Aorta (tissue), 5 donors: ENCODE measurements at places on chromosomes 4 and X. TPM values are rescaled to one million over a fixed set of nuclear protein-coding genes. Genes with fewer than 3 reads are reported as not detected.

- no peaks in the 10 kb centered on the region for H3K36me3 ChIP-seq
- no peak overlapping the region for H3K27ac ChIP-seq
- no peak overlapping the region for H3K4me3 ChIP-seq
- no peak for DNase-seq
- H3K4me1 ChIP-seq = no peaks in the 10 kb centered on the region
- no peaks in the 10 kb centered on the region for H3K27me3 ChIP-seq
Measured at GRCh38 chr4:168570466-168570865, 73.6 kb downstream of the PALLD start.

- no peak for DNase-seq
- H3K4me3 ChIP-seq = no peak within 1 kb of the TSS
- no peak within 1 kb of the TSS for H3K27ac ChIP-seq
- H3K27me3 ChIP-seq = no peaks in the 10 kb centered on the region
- no peaks in the 10 kb centered on the region for H3K4me1 ChIP-seq
Measured at GRCh38 chrX:22999696-23000223, at the start of gene DDX53. Gene DDX53 (plus strand): TSS chrX:22999960. CDS start chrX:23000058, 98 bp downstream.

DNA sequence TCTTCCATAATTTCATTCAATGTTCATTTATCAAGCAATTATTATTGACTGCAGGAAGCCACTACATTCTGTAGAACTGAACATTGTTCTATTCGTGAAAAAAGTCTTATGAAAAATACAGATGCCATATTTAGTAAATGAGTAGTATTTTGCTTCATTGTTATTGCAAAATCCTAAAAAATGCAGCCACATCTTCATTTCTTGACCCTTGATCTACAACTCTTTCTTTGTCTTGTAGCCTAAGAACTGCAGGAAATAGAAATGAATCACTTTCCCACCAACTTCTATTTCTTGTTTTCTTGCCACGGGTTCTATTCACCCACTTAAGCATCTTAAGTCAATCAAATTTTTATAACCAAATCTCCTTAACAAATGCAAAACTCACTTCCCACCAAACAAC lies 63.3 kb downstream of the KCNIP4 start:
- no peaks in the 10 kb centered on the region for H3K4me1 ChIP-seq
- H3K27ac ChIP-seq = no peak overlapping the region
- no peak for DNase-seq
- H3K27me3 ChIP-seq = no peaks in the 10 kb centered on the region
- no peaks in the 10 kb centered on the region for H3K36me3 ChIP-seq

GRCh38 chr4:69763233-69763632 lies 2.8 kb upstream of the SULT1B1 start:
- H3K4me1 ChIP-seq = no peaks in the 10 kb centered on the region
- H3K36me3 ChIP-seq = no peaks in the 10 kb centered on the region
- no peaks in the 10 kb centered on the region for H3K27me3 ChIP-seq

GRCh38 chr4:4712800-4713528 lies 146.5 kb upstream of the MSX1 start:
- no peak overlapping the region for H3K27ac ChIP-seq
- no peak overlapping the region for H3K4me3 ChIP-seq
- H3K36me3 ChIP-seq = no peaks in the 10 kb centered on the region

DNA sequence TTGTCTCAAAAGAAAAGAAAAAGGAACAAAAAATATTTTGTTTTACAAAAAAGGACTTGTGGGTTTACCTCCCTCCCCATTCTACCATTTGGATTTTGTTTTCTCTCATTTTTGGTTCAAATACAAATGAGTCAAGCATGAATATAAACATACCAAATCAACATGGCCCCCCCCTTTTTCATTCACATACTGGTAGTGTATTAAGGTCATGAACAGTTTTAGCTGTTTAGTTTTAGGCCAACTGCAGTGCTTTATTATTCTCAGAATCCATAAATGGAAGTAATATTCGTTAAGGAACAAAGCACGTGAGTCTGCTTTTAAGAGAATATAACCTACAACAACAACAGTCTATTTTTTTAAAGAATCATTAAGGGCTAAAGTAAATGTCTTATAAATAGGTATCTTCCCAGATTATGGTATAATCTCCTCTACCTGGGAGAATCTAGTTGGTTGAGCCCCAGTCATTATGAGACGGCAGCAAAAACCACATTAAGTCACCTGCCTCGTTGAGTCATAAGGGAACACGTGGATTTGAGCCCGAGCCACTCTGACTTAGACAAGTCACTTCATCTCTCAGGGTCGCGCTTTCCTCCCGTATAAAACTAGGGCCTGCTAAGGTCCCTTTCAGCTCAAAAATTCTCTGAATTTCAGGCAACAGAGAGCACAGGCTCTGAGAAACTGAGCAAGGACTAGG lies 26.7 kb downstream of the BCLAF3 start:
- H3K27me3 ChIP-seq = no peaks in the 10 kb centered on the region
- peak overlapping the region; percentile 36 for H3K27ac ChIP-seq
- no peaks in the 10 kb centered on the region for H3K36me3 ChIP-seq
- H3K4me1 ChIP-seq = no peaks in the 10 kb centered on the region
- H3K4me3 ChIP-seq = no peak overlapping the region
- no peak for DNase-seq

GRCh38 chr4:135207531-135207930 lies 1005.9 kb upstream of the PABPC4L start:
- no peak for DNase-seq
- H3K36me3 ChIP-seq = no peaks in the 10 kb centered on the region
- H3K4me3 ChIP-seq = no peak overlapping the region

DNA sequence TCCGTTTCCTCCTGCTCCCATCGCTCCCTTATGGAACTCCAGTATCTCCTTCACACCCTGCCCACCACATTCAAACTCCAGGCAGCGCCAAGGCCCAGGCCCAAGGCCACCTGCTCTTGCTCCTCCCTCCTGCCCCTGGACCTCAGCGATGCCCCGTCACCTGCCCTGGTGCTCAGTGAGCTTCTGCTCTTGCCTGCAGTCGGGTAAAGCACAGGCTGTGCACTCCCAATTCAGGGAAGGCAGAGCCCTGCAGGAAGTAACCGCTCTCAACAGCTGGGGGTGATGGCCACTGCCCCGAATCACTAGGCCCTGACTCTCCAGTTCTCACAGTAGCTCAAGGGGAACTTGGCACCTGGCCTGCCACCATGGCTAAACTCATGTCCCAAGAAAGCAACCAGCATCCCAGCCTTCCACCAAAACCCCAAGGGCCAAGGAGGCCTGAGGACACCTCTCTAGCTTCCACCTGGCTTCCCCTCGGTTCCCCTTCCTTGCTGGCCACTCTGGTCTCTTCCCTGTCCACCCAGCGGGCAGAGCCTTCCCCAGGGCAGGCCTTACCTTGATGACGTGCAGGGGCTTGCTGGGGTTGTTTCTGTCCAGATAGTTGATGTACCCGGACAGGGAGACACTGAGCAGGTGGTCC lies 29.3 kb downstream of the WDR1 start:
- H3K27me3 ChIP-seq = no peaks in the 10 kb centered on the region
- peaks cover 6% of the 10 kb centered on the region for H3K36me3 ChIP-seq
- no peak overlapping the region for H3K4me3 ChIP-seq
- H3K4me1 ChIP-seq = no peaks in the 10 kb centered on the region
- H3K27ac ChIP-seq = no peak overlapping the region

- no peaks in the 10 kb centered on the region for H3K4me1 ChIP-seq
- H3K36me3 ChIP-seq = no peaks in the 10 kb centered on the region
- no peak overlapping the region for H3K4me3 ChIP-seq
- no peak overlapping the region for H3K27ac ChIP-seq
- no peak for DNase-seq
Measured at GRCh38 chrX:26606971-26607370, 391.0 kb downstream of the MAGEB5 start.

- H3K27me3 ChIP-seq = no peaks in the 10 kb centered on the region
- no peaks in the 10 kb centered on the region for H3K36me3 ChIP-seq
- no peaks in the 10 kb centered on the region for H3K4me1 ChIP-seq
- H3K27ac ChIP-seq = no peak overlapping the region
Measured at GRCh38 chr4:136562834-136563233, 969.5 kb downstream of the PCDH18 start.

- no peaks in the 10 kb centered on the region for H3K36me3 ChIP-seq
- no peak overlapping the region for H3K4me3 ChIP-seq
- no peak for DNase-seq
Measured at GRCh38 chr4:144820011-144820727, 174.2 kb downstream of the HHIP start.

GRCh38 chr4:30753316-30753715 lies 33.1 kb downstream of the PCDH7 start:
- H3K27ac ChIP-seq = peak overlapping the region; percentile 43
- no peak for DNase-seq
- H3K36me3 ChIP-seq = no peaks in the 10 kb centered on the region
- no peak overlapping the region for H3K4me3 ChIP-seq
- no peaks in the 10 kb centered on the region for H3K27me3 ChIP-seq

GRCh38 chr4:38140643-38141203 lies 180.5 kb downstream of the PTTG2 start:
- H3K36me3 ChIP-seq = peaks cover 13% of the 10 kb centered on the region
- H3K27me3 ChIP-seq = no peaks in the 10 kb centered on the region
- no peak for DNase-seq

GRCh38 chr4:141713771-141714445 lies 77.5 kb downstream of the IL15 start:
- no peak overlapping the region for H3K4me3 ChIP-seq
- DNase-seq = no peak
- H3K27me3 ChIP-seq = no peaks in the 10 kb centered on the region
- no peaks in the 10 kb centered on the region for H3K36me3 ChIP-seq

DNA sequence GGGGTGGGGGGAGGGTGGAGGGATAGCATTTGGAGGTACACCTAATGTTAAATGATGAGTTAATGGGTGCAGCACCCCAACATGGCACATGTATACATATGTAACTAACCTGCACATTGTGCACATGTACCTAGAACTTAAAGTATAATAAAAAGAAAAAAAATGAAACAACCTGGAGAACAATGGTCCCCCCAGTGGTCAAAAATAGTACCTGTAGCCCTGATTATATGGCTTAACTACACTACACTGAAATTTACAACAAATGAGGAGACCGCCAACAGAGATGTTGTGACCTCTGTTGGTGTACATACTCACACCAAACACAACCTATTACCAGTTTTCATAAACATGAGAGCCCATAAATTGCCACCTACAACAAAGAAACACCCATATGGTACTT lies 7.3 kb upstream of the MAGEE1 start:
- no peaks in the 10 kb centered on the region for H3K4me1 ChIP-seq
- no peak overlapping the region for H3K4me3 ChIP-seq
- no peak overlapping the region for H3K27ac ChIP-seq
- no peak for DNase-seq

- no peaks in the 10 kb centered on the region for H3K27me3 ChIP-seq
- peaks cover 2% of the 10 kb centered on the region for H3K4me1 ChIP-seq
- no peaks in the 10 kb centered on the region for H3K36me3 ChIP-seq
- H3K4me3 ChIP-seq = no peak overlapping the region
- no peak for DNase-seq
Measured at GRCh38 chr4:105181259-105181658, 34.6 kb downstream of the TET2 start.

DNA sequence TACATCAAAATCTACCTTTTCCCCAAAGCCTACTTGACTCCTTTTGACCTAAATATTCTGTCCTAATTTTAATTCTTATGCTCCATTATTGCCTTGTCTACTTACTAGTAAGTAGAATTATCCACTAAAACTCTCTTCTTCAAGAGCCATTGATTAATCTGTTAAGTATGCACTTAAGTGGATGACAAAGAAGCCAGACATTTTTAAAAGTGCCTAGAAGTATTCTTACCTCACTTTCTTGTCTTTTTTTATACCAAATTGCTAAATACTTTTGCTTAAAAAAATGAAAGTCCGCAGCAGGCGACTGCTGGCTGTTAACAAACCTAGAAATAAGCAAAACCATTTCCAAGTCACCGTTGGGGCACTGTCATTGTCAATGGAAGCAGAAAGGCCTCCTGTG lies 20.1 kb upstream of the FRMPD4 start:
- no peaks in the 10 kb centered on the region for H3K4me1 ChIP-seq
- H3K27ac ChIP-seq = no peak overlapping the region
- DNase-seq = no peak
- H3K27me3 ChIP-seq = no peaks in the 10 kb centered on the region

GRCh38 chr4:31291238-31291637 lies 571.1 kb downstream of the PCDH7 start:
- H3K4me1 ChIP-seq = no peaks in the 10 kb centered on the region
- no peak overlapping the region for H3K4me3 ChIP-seq
- no peaks in the 10 kb centered on the region for H3K36me3 ChIP-seq
- DNase-seq = no peak
- H3K27me3 ChIP-seq = no peaks in the 10 kb centered on the region

- H3K36me3 ChIP-seq = no peaks in the 10 kb centered on the region
- no peaks in the 10 kb centered on the region for H3K27me3 ChIP-seq
- H3K4me1 ChIP-seq = no peaks in the 10 kb centered on the region
- DNase-seq = no peak
- no peak overlapping the region for H3K27ac ChIP-seq
Measured at GRCh38 chr4:102061133-102061532, 270.6 kb downstream of the BANK1 start.

SATL1 gene
- total RNA-seq = not detected

PLAC8 gene
- 4.2 TPM for total RNA-seq

IL1RAPL1 gene
- 0.26 TPM for total RNA-seq

PAGE4 gene
- total RNA-seq = not detected

TLR10 gene
- 0.32 TPM for total RNA-seq

LEF1 gene
- 19.1 TPM for total RNA-seq

HEPH gene
- total RNA-seq = 67.8 TPM

QRFPR gene
- total RNA-seq = 0.71 TPM

INPP4B gene
- 36.8 TPM for total RNA-seq
